Hypothalamus (tissue), 51 donors: ENCODE measurements at places on chromosomes 13 and 19.

DNA sequence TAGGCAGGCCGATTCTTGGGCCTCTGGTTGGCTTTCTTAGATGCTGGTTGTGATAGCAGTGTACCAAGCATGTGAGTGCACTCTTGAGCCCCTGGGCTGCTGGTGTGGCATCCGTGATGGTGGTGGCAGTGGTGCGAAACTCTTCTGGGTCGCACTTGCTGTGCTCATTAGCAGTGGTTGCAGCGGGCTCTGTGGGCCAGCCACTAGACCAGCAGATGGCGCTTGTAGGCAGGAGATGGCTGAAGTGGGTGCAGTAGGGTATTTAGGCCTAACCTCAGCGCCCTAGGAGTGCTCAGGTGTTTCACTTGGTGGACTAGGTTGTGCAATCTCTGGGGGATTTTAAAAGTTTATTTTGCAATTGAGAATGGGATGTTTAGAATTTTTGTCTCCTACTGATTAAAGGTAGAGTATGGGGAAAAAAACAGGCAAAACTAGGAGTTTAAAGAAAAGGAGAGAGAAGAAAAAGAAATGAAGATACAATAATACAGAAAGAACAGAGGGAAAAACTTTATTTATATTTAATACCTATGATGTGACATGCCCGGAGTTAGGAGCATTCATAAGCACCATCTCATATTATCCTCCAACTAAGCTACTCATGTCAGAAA, 4.3 kb upstream of the ZNF17 start:
- DNase-seq: peak; percentile 2

DNA sequence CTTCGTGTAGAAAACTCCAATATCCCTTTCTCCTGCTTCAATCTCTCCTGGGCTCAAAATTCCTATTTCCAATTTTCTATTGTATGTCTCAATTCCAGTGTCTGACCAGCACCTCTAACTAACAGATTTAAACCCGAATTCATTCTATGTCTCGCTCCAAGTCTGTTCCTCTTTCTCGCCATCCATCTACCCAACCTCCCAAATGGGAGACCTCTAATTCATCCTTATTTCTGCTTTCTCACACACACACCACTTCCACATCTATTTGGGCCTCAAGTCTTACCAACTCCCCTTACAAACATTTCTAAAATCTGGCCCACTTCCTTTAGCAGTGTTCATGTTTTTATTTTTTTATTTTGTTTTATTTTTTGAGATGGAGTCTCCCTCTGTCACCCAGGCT, 53.3 kb downstream of the MBD3L2B start:
- DNase-seq: no peak

DNA sequence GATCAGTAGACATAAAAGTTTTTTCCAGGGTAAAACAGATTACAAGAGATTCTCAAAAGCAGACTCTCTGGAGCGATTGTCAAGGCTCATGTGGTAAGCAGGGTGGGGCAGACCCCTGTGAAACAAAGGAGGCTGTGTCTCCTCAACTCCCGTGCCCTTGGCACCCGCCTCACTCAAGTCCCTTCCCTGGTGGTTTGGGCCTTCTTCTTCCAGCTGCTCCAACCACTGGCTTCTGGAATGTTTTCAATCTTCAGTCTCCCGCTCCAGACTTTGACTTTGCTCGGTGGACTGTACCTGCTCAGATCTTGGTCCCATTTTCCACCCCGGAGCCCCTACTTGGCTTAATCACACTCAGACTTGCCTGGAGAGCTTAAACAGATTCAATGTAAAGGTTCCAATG, 74.8 kb upstream of the STK24 start:
- no peak for DNase-seq

DNA sequence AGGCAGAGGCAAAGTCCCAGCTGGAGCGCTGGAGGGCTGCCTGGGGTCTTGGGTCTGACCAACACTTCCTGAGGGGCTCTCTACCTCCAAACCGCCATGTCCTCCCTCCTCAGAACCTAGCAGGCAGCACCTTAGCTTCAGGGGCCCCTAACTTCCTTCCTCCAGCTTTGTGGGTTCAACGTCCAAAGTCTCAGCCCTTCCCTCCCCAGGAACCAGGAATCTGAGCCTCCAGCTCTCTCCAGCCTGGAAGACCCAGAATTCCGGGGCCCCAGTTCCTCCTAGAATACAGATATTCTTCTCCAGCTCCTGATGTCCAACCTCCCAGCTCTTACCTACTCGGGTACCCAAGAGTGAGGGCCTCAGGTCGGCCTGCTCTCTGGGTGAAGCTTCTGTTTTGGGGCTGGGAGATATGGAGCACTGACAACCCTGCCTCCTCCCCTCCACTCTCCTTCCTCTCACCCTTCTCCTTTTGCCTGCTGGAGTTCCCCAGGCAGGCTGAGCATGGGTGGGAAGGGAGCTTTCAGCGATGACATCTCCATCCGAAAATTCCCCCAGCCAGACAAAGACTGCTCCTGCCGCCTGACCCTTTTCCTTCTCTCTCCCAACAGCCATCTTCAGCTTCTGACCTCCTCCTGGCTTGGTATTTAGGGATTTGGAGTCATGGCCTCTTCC, 3.5 kb downstream of the TMEM150B start:
- no peak for DNase-seq

- DNase-seq: no peak
These were observed 1198.2 kb upstream of the PCDH9 start for GRCh38 chr13:68428292-68428691.
